ENCODE measurements at places on chromosomes 6 and 20.

DNA sequence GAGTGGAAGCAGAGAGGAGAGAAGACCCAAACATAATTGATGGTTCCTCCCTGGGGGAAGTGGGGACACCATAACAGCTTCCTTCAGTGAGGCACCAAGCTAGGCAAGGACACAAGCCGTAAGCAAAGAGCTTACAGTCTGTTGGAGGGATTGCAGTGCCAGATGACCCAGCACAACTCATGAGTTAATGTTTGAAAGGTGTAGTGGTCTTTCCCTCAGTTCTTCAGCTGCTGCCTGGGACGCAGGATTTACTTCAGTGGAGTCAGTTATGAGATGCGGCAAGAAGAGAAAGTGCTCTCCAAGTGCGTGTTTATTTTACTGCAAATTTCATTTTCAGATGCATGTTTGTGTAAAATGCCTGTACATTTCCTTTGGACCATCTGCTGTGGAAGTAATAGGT, 38.7 kb upstream of the SLC17A4 start:
- no peak for DNase-seq

- DNase-seq = no peak
Measured at GRCh38 chr20:62288535-62289105, 14.2 kb upstream of the ADRM1 start.

DNA sequence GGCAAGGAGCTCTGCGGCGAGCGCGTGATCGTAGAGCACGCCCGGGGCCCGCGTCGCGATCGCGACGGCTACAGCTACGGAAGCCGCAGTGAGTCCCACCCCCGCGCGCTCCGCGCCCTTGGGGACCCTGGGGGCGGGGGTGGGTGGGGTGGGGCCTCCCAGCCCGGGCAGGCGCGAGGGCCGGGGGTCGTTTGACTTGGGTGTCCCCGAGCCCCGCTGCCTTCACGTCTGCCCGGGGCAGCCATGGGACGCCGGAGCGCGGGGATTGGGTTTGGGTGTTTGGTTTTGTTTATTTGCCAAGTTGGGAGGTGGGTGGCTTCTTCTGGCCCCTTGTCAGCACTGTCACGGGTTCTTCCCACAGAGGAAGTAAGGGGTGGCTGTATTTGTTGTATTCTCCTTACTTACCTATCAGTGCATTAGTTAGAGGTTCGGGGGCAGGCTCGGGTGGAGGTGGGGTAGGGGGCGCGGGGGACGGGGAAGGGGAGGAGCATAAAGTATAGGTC, 777 bp downstream of the SRSF6 start:
- no peak for DNase-seq

DNA sequence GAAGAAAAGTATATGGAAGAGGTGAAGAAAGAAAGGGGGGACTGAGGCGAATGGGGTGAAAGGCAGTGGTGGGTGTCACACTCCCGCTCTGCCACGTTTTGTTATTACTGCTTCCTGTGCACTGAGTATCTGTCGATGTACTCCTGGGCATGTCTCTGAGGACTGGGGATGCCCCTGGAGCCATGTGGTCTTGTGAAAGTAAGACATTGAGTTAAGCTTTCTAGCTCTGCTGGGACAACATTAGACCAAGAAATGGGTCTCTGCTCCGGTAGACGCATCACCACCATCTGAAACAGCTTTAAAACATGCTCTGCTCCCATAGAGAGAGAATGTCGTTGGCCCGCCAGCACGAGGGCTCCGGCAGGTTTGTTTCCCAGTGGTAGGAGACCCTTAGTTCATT, 40.0 kb downstream of the IRF4 start:
- DNase-seq = no peak

GRCh38 chr6:27811451-27811772, 100.8 kb downstream of the OR2B2 start:
- no peak for DNase-seq

GRCh38 chr6:28817808-28818145, 106.0 kb downstream of the TRIM27 start:
- DNase-seq = no peak

GRCh38 chr6:165807249-165807960, 144.4 kb upstream of the PDE10A start:
- DNase-seq = no peak

GRCh38 chr6:42263165-42263728, 45.6 kb upstream of the MRPS10 start:
- no peak for DNase-seq

GRCh38 chr6:139708337-139709199, 334.1 kb upstream of the CITED2 start:
- peak; percentile 86 for DNase-seq

DNA sequence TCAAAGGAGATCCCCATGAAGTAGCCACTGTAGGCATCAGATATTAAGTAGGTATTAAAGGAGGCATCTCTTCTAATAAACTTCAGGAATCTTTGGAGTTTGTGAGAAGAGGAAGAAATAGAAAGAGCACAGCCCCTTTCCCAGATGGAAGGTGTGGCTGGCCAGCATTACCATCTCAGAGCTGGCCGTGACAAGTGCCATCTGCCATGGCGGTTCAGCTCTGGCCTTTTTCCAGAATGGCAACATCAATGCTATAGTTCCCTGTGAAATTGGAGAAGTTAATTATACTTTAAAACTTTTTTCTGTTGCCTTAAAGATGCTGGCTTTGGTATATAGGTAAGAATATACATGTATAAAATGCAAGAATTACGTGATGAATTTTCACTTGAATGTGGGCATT, 51.9 kb upstream of the MCUR1 start:
- no peak for DNase-seq

DNA sequence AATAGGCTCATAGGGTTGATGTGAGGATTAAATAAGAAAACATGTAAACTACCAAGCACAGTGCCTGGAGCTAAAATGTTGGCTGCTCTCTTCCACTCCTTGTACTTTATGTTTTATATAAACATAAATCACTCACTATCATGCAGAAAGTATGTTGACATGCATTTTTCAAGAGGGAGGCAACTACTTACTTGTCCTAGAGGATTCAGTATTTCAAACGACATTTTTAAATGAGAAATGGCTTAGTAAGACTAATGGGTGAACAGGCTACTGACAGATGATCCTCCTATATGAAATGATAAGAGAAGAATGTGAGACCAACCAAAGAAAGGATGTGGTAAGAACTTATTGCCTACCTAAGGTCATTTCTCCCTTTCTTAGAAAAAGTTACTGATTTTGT, 21.0 kb downstream of the LATS1 start:
- DNase-seq = peak; percentile 37

DNA sequence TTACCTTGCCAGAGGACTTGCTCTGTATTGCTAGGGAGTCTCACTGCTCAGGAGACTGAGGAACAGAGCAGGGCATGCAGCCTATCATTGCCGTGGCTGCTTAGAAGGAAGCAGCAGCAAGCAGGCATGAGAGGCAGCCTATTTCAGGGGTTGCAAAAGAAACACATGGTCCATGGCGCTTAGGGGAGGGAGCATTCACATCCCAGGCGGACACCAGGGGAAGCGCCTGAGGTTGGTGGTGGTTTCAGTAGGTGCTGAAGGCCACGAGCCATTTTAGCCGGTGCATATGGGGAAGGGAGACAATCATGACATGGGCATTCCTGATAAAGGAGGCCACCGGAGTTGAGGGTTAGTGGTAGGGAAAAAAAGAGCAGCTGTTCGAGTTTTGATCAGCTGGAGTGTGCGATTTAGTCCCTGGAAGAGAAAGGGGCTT, 20.9 kb downstream of the FARS2 start:
- DNase-seq = no peak

GRCh38 chr6:83875843-83876242, 16.4 kb downstream of the CYB5R4 start:
- no peak for DNase-seq

DNA sequence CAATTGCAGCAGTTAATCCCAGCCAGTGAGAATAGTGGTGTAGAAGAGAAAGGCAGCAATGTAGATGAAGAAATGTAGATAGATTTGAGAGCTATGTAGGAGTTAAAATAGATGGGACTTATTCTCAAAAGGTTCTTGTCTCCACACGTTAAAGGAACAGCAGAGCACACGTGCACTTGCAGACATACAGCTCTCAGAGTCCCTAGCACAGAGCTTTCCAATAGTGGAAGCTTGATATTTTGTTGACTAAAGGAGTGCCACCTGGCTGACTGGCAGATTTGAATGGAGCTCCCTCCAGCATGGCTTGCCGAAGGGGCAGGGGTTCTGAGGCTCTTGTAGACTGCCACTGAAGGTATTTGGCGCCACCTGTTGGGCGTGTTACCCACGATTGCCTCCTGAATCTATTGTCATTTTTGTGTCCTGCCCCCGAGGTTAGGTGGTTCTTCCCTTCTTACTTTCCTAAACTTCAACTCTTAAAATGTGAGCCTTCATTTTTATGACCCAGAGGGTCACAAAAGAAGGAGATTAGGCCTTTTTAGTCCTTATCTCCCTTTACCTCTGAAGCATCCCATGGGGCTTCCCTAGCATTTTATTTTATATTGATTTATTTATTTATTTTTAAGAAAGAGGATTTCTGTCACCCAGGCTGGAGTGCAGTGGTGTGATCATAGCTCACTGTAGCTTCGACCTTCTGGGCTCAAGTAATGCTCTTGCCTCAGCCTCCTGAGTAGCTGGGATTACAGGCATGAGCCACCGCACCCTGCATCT, 16.4 kb downstream of the BRD2 start:
- DNase-seq = peak; percentile 64

DNA sequence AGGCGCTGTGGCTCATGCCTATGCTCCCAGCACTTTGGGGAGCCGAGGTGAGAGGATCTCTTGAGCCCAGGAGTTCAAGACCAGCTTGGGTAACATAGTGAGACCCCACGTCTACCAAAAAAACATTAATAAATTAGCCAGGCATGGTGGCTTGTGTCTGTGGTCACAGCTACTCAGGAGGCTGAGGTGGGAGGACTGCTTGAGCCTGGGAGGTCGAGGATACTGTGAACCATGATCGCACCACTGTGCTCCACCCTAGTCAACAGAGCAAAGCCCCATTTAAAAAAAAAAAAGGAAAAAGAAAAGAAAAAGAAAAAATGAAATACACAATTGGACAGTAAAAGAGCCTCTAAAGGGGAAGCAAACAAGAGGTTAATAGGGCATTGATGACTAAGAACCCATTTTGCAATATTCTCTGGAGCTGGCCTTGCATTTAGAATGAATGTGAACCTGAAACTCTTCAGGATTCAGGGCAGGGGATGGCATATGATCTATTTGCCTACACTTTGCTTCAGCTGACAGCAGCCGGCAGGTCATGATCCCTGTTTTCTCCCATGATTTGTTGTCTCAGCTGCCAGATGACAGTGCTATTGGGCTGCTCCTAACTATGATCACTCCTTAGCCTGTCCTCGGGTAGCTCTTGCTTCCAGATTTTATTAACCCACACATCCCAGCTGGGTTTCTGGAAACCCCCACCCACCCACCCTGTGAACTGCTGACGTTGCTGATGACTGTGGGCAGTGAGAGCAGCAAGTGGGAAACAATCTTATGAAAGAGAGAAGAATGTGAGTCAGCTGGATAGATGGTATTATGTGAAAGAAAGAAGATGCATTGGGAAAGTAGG, 83.8 kb upstream of the ELOVL5 start:
- DNase-seq = peak; percentile 21

All from AG08396 (cell line).